Spleen (tissue), 13 donors: ENCODE measurements at places on chromosomes 3 and 15. TPM values are rescaled to one million over a fixed set of nuclear protein-coding genes. Genes with fewer than 3 reads are reported as not detected.

GRM7 gene
- not detected for total RNA-seq

DNA sequence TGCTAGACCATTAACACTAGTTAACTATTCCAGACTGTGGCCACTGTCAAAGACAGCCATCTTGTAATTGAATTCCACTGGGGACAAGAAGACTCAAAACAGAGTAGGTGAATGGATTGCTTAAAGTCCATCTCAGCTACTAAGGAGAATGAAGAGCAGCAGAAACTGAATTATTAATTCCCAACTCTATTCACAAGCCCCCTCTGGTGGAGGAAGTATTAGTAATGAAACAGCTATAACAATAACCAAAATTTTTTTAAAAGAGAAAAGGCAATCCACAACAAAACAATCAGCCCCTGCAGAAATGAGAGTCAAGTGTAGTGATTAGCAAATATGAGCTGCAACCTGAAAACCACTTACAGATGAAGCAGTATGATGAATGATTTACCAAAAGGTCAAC lies 302.8 kb downstream of the FHIT start:
- no peak for DNase-seq

GRCh38 chr15:101250341-101250831 lies 1.5 kb downstream of the CHSY1 start:
- no peak for DNase-seq

DNA sequence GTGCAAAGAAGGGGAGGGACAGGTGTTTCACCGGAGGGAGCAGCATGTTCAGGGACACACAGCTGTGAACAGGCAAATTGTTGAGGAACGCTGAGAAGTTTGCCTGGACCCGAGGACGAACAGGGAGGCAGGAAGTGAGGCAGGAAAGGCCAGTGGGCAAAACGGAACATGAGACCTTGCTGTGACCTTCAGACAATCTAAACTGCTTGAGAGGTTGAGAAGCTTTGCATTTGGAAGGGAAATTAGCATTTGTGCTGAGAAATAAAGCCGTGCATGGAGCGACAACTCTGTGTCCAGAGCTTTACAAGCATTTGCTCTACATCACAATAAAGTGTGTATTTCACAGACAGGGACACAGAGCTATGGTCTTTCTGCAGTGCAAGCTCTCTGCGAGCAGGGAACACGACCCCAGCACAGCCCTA lies 47.9 kb downstream of the CDC25A start:
- no peak for DNase-seq
